HFF-Myc (cell line): ENCODE measurements at places on chromosomes 2 and 18.
A peak's percentile ranks its signal among the peaks of the same experiment; 100 is the strongest.

DNA sequence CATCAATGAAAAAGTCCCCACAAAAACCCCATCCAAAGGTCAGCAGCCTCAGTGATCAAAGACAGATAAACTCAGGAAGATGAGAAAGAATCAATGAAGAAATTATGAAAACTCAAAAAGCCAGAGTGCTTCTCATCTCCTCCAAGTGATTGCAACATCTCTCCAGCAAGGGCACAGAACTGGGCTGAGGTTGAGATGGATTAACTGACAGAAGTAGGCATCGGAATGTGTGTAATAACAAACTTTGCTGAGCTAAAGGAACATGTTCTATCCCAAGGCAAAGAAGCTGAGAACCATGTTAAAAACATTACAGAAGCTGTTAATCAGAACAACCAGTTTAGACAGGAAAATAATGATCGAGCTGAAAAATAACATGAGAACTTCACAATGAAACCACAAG lies 442.8 kb upstream of the SYT4 start:
- no peak for DNase-seq

DNA sequence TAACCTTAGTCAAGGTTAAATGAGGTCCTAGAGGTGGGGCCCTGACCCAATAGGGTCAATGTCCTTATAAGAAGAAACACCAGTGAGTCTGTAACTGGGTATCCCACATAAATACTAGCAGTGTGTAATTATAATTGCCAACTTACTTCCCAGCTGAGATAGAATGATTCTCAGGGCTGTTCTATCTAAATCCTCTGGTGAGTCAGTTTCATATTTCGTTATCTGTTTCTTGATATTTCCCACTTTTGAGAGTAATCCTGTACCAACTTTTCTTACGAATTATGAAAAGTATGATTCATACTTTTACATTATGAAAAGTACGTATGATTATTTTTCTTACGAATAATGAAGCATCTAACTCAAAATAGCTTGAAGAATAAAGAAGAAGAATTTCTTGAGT lies 546.8 kb upstream of the NETO1 start:
- DNase-seq, result no peak

DNA sequence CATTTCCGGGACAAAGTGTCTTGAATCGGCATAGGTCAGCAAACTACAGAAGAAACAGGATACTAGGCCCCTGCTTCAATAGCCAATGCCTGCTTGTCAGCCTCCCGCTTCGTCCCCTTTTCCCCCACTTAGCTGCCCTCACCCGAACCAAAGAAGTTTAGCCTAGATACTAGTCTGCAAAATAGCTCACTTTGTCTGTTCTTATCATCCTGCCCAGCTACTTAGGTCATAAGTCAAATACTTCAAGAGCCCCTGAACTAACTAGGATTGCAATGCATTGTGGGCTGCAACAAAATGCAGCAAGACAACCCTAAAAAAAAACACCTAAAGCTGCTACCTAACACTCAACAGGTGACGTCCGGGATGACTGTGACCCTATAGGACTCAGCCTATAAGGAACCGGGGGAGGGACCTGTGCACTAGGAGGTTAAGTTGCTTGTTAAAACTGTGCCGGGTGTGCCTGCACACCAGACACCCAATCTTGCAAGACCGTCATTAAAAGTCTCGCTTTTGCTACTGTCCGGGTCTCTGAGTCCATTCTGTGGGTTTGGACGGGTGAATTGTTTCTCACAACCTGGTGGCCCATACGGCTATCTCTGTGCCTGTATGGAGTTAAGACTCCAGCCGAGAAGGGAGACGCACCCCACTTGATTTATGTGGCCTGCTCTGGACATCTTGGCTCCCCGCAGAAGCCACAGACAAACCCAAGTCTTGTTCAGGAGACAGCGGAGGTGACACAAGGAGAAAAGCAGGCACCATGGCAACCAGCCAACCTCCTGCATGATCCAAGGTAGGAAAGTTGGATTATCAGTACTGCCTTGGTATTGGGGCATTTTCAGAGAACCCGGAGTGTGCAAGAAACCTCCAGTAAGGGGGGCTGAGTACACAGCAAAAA lies 105.9 kb downstream of the HIBCH start:
- DNase-seq, result no peak

DNA sequence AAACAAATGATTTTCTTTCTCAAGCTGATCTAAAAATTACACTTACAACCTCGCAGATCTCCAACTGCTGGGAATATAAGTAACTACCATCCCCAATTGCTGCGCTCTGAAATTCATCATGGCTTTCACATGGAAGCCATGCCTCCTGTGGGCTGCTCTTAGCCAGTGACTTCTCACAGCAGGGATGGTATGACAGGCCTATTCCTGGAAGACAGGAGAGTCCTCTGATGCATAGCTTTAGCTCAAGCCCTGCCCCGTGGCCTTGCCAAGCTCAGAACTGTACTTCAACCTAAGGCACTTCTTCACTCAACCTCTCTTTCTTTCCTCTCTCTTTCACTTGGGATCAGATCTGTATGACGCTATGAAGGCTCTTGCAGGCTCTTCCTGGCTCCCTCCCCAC lies 12.6 kb upstream of the ELAC1 start:
- DNase-seq, result no peak

DNA sequence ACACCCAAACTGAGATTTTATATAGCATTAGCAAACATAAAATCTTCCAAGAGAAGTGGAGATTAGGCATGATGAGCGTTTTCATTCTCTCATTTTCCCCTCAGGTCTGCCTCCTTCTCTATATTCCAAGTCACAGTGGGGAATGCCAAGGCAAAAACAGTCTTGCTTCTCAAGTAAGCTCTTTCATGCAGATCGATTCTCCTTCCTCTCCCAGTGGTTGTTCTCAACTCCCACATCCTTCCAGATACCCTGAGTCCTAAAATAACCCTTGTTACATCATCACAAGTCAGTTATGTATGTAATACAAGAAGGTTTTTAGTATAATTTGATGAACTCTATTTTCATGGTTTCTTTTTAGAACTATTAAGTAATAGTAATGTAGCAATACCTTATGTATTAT lies 150.6 kb downstream of the TXNL1 start:
- DNase-seq, result no peak

DNA sequence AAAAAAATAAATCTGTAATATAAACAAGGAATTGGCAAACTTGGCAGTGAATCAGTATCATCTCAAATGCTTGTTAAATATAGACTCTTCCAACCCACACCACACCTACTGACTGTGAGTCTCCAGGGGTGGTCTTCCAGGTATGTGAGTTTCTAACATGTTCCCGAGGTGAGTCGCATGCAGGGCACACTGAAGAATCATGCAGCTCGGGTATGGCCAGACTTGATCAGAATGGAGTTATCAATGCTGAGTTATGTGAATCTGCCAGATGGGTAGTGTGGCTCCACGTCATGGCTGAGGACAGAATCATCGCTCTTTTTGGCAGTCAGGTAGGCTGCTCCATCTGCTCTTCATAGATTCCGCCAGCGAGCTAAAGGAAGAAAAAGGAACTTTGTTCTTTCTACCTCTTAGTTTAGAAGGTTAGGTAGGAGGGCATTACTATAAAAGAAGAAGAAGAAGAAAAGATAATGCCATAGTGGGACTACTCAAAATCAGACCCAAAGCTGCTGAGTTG lies 1279.7 kb upstream of the ZEB2 start:
- DNase-seq, result no peak

GRCh38 chr2:10030311-10030736 lies 13.0 kb upstream of the KLF11 start:
- DNase-seq, result no peak

DNA sequence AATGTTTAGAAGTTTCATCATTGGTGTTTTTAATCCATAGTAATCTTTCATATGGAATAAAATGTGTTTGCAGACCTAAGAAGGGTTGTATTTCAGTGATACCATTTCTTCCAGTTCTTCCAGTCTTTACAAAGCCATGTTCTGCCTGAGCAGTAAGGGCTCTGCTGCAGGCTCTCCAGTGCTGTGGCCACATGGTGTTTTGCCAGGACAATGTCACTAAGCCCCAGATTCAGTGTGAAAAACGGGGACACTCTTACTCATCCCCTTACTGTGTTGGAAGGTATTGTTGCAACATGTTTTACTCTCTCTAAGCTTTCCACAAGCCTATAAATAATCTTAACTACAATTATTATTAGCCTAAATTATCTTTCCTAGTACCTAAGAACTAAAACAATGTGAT lies 481.4 kb upstream of the CDH7 start:
- no peak for DNase-seq

DNA sequence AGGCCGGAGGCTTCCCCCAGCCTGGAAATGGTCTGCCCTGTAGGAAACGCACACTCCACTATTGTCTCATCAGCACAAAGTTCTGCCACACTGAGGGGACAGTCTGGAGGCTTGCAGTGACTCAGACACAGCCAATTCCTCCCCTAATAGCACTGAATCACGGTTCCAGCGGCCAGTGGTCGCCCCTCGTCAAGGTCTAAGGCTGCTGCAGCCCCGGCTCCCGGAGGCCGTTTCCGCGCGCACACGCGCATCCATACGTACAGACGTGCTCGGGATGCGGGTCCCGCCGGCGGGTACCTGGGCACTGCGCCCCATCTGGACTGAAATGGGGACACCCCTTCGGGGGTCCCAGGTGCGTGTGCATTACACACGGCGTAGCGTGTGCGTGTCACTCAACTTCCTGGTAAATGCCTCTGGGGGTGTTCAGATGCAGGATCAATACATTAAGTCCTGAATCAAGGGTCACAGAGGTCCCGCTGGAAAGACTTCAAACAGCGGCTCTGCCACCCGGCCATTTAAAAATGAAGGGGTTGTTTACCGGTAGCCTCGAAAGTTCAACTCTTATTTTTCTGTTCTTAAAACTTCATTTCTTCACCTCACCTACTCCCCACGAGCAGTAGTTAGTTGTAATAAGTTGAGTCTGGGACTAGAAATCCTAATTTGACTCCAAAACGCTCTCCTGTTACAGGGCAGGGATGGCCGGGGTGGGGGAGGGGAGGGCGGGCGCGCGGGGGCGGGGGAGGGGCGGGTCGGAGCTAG lies 572 bp upstream of the ZNF516 start:
- DNase-seq, result no peak

DNA sequence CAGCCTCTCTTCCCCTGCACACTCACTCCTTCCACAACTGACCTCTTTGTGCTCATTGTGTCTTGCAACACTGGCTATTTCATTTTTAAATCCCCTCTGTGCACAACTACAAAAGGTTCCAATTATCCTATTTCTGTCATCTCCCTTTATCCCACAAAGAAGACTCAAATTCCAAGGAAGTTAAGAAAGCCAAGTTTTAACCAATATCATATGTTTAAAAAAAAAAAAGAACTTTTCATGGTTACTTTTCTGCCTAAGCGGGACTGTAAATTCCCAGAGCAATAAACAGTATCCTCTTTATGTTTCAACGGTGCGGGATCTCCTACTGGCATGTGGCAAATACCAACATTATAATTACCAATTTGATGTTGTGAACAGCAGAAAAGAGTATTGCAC lies 83.8 kb downstream of the DOCK10 start:
- DNase-seq, result peak; percentile 77

- no peak for DNase-seq
Measured at GRCh38 chr2:95347681-95348608, 50.8 kb downstream of the KCNIP3 start.

GRCh38 chr2:191679818-191680600 lies 2.1 kb downstream of the NABP1 start:
- no peak for DNase-seq

GRCh38 chr2:217790195-217790594 lies 212.6 kb downstream of the TNS1 start:
- no peak for DNase-seq

DNA sequence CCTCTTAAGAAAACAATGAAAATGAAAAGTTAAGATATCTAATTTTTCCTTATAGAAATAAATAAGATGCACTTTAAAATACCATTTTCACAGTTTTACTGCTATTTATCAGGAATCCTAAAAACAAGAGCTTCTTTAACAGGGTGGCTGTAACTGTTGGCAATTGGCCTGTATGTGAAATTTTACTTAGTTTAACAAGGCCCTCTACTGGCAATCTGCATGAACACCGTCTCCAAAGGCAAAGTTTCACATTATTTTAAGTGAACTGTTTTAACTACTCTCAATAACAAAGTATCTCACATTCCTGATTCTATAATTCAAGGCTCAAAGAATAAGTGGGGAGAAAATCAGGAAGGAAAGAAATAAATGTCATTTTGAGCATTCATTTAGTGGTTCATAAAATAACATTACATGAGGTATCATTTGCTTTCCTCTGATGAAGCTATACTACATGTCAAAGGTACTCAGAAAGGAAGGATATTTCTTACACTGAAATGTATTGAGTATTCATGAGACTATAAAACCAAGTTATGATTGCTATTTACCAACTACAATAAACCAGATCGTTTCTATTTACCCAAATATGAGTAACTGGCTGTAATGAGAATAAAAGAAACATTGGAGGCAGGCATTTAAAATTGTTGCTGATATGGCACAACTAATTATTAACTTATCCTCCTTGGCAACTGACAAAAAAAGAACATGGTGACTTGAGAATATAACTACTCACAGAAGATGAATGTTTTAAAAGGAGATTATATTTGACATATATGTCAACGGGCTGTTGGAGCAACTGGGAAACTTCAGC lies 7.0 kb downstream of the NCKAP5 start:
- peak; percentile 7 for DNase-seq

DNA sequence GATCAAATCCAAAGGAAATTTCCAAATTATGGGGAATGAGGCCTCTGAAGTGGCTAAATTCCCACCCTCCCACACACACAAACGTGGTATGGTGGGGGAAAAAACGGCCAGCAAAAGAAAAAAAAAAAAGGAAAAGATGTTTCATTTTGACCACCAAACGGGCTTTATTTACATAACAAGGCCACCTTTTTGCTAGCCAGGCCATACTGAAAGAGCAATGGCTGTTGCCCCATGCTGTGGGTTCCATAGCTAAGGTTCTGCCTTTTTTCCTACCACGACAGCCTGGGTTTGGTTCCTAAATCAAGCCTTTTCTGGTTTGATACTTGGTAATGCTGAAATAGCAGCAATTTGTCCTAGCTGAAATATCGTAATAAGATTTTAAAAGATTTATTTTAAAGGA lies 14.0 kb upstream of the IL1B start:
- DNase-seq, result no peak

- no peak for DNase-seq
Measured at GRCh38 chr18:45724601-45725000, 620 bp downstream of the SLC14A1 start.

GRCh38 chr18:10926621-10927161 lies 222.7 kb downstream of the PIEZO2 start:
- DNase-seq, result peak; percentile 22

- DNase-seq, result no peak
Measured at GRCh38 chr2:883803-884748, 66.6 kb upstream of the SNTG2 start.

- DNase-seq, result no peak
Measured at GRCh38 chr2:161964160-161964559, 109.9 kb downstream of the DPP4 start.
